ENCODE measurements at places on chromosomes 13 and 19.

GRCh38 chr13:108176685-108177274, 38.6 kb downstream of the LIG4 start:
- DNase-seq, result peak; percentile 40

DNA sequence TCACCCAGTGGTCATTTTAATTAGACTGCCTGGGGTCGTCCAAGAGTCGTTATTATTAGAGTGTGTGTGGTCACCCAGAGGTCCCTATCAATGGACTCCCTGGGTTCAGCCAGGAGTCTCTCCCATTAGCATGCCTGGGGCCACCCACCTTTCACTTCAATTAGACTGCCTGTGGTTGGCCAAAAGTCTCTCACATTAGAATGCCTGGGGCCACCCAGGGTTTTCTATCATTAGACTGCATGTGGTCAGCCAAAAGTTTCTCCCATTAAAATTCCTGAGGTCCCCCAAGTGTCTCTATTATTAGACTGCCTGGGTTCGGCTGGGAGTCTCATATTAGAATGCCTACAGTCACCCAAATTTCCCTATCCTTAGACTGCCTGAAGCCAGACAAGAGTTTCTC, 1472.6 kb downstream of the UQCRFS1 start:
- DNase-seq, result no peak

DNA sequence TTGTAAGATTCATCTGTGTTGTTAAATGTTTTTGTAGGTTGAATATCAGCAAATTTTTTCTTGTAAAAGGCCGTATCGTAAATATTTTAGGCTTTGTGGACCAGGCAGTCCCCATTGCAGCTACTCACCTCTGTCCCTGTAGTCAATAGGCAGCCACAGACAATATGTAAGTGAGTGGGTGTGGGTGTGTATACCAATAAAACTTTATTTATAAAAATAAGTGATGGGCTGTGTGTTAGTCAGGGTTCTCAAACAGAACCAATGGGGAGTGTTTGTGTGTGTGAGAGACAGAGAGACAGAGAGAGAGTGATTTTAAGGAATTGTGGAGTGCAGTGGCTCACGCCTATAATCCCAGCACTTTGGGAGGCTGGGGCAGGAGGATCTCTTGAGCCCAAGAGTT, 37.6 kb upstream of the NFIC start:
- no peak for DNase-seq

DNA sequence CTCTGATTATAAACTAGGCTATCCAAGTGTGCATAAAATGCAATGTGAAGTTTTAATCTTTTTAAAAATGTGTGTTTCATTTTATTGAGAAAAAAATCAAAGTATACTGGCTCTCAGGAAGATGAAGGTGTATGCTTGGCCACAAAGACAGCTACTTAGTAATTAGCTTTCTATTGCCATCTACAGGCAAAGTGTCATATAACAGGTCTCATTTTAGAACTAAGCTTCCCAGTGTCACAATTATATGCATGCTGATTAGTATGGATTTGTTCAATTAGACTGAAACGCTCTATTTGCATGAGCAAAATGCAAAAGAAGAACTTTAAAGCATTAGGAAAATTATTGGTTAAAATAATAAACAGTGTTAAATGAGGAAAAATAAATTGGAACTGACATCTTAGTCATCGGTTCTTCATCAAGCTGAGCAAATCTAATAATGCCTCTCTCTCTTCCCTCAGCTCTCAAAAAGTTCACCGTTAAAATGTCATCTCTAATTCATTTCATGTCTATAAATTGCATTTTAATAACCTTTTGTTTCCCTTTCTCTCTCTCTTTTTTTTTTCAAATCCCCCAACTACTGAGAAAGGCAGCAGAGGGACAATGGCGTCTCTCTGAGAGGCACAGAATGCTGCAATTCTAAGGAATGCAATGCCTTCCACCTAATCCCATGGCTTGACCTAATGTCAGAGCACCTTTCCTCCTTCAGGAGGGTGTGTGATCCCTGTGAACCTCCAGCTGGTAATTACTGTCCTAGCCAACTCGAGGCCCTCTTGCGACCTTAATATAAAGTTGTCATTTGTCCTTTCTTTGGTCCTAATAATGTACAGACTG, 313.1 kb upstream of the MAB21L1 start:
- no peak for DNase-seq

DNA sequence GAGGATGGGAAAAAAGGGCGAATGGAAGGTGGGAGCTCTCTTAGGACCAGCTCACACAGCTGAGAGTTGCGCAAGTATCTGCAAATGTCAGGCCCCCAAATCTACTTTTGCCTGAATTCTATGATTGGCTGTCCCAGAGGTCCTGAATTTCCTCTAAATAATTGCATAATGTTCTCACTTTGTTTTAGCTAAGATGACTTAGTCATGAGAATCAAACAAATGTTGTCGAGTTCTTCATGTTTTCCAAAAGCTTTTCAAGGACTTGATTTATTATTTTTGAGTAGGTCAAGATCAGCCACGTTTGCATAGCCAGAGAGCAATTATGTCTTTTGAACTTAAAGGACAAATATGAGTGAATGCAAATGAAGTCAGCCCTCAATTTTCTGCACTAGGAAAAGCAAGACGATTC, 246.6 kb upstream of the MAB21L1 start:
- no peak for DNase-seq

- no peak for DNase-seq
Observed at GRCh38 chr13:19634256-19634740, 839 bp downstream of the MPHOSPH8 start.

GRCh38 chr13:22642088-22642487, 538.7 kb upstream of the SGCG start:
- no peak for DNase-seq

DNA sequence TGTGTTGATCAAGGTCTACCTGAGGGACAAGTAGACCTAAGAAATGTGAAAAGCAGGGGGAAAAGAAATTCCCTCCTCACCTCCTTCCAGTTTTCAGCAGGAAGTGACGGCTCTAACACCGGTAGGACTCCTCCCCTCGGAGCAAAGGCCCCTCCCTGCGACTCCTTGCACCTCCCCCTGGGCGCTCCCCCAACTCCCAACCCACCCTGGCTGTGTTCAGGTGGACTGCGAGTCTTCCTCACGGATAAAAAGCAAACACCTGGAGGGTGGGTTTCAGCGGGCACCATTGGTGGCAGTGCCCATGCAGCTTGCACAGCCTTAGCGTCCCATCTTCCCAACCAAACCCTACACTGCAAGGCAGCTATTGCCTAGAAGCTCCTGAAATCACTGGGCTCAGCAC, 124.5 kb downstream of the COL4A1 start:
- DNase-seq, result no peak

DNA sequence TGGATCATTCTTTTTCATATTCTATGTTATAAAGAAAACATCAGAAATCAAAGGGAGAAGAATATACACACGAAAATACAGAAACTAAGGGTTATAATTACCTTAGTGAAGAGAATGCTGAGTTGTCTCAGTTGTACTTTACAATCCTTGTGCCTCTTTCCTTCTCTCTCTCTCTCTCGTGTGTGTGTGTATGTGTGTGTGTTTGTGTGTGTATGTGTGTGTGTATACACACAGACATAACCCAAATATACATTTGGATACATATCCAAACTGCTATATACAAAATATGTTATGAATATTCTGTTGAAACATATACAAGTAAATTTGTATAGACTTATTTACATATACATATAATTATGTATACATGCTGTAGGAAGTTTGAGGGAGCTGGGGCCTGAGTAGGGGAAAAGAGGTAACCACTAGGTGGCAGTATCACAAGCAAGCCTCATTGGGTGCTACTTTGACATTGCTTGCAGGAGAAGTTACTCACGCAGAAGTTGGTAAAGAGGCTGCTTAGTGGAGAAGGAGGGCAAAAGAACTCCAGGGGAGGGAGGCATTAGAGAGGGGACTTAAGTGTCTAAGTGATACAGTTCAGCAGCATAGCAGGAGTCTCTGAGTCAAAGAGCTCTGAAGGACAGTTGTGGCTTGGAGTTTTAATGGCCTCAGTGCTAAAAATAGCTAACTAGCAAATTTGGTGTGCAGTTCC, 465.1 kb upstream of the PCDH20 start:
- no peak for DNase-seq

DNA sequence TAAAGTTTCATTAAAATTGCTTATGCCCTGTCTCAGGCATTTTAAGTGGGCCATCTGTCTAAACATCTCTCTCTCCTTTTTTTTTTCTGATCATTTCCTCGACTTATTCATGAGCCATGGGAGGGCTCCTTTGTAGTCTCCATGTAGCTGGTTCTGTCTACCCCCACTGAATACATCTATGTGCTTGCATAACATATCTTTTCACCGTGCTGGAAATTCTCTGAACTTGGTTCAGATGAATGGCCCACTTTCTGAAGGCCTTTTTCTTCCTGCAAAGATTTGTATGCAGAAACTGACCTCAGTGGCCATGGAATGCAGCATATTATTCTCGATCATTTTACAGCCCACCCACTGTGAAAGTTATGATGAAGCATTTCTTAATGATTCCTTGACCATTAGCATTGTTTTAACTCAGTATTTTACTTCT, 225.3 kb downstream of the GGACT start:
- DNase-seq, result no peak

DNA sequence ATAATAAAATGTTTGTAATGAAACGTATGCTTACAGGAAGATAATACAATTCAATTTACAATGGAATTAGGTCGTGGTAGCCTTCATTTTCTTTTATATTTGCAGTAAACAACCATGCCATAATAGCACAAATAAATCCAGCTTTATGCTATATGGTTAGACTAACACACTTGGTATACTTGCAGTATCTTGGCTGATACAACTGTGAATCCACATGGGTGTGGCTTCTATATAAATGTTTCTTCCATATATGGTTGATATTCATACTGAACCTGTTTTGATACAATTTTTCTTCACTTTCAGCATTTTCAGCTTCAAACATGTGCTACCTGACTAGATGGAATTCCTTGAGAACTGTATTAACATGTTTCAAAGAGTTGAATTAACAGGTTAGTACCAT, 20.4 kb upstream of the SPRY2 start:
- no peak for DNase-seq

- peak; percentile 35 for DNase-seq
Observed at GRCh38 chr19:34639491-34640085, 37.4 kb downstream of the SCGB2B2 start.

DNA sequence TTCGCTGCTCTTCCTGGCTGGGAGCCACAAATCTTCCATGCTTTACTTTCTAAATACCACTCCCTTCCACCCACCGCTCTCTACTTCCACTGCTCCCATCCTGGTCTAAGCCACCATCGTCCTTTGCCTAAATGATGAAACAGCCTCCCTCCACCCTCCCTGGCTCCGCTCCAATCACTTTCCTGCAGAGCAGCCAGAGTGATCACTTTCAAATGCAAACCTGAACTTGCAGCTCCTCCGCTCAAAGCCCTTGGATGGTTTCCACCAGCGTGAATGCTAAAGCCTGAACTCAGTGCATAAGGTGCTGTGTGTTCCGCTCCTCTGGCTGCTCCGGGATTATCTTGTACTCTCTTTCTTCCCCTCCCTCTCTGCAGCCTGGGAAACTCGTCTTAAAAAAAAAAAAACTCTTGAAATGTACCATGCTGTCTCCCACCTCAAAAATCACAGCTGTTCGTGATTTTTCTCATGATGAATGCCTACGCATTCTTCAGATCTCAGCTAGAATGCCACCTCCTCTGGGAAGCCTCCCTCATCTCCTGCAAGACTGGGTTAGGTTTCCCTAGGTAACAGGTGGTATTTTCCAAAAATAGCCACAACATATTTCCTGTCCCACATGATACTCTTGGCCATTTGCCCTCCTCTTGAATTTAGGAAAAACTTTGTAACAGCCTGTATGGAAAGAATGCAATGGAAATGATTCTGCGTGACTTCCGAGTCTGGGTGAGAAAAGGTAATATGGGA, 3.7 kb upstream of the SIN3B start:
- DNase-seq, result no peak

DNA sequence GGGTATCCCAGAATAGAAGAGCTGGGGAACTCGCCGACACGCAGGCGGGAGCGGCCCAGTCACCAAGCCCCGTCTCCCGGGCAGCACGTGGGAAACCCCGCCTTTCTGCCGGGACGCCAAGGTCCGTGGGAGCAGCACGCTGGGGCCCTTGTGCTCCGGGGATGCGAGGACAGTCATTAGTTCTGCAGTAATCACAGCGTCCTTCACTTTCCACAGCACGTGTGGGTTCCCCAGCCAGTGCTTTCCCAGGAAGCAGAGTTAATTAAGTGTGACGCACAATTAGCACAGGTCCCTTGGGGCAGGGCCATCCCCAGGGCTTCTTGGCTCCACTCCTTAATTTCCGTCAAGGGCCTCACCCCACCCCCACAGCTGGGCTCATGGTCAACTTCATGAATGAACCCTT, 64.3 kb upstream of the C13orf46 start:
- DNase-seq, result no peak

DNA sequence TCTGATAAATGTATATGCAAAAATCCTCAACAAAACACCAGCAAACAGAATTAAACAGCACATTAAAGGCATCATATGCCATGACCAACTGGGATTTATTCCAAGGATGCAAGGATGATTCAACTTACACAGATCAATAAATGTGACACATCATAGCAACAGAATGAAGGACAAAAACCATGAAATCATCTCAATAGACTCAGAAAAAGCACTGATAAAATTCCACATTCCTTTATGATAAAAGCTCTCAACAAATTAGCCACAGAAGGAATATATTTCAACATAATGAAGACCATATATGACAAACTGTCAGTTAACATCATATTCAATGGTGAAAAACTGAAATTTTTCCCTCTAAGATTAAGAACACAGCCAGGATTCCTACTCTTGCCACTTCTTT, 691.6 kb downstream of the DIAPH3 start:
- DNase-seq, result no peak

DNA sequence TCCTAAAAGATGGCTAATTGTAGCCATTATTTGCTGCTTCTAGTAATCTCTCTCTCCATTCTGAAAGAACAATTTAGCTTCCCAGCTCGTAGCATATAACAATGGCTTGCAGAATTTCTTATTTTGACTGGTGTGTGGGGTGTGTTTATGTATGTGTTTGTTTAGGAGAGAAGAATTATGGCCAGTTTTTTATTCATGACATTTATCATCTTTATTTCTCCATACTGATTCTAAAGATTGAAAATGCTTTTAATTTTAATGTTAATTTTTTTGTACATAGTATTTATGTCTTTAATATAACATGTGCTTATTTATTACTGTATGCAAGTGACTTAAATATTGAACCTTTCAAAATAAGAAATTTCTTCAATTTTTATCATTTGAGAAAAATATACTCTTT, 115.8 kb upstream of the TMTC4 start:
- DNase-seq, result no peak

DNA sequence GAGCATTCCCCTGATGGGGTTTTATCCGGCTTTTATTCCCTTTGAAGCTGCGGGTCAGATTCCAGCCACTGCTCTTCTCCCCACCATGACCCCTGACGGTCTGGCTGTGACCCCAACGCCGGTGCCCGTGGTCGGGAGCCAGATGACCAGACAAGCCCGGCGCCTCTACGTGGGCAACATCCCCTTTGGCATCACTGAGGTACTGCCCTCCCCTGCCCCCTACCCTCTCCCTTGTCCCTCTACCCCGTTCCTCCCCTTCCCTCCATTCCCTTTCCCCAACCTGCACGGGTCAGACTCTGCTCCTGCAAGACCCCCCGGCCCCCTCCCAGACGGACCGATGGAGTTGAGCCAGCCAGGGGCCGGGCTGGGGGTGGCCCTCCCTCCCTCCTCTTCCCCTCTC, 6.2 kb downstream of the U2AF2 start:
- DNase-seq, result no peak
